T-helper 22 cell (primary cell): ENCODE measurements at places on chromosomes 11 and 22.

GRCh38 chr11:46604796-46605195 is 11.0 kb upstream of the AMBRA1 start:
- DNase-seq: no peak

DNA sequence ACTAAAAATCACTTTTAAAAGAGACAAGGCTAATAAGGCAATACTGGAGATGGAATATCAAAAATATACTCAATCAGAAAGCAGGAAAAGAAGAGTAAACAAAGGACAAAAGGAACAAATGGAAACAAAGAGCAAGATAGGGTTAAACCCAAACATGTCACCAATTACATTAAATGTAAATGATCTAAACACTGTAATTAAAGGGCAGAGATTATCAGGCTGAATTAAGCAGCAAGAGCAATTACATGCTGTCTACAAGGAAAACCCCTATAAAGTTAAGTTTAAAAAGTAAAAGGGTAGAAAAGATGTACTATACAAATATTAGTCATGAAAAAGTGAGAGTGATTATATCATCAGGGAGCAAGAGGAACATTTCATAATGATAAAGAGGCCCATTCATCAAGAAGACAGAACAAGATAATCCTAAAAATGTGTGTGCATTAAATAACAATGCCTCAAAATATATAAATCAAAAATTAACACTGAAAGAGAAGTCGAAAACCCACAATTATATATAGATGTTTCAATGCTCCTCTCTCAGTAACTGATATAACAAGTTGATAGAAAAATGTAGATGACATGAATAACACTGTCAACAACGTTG is 56.8 kb downstream of the ALX4 start:
- DNase-seq: no peak

GRCh38 chr11:98967005-98967404 is 53.7 kb upstream of the CNTN5 start:
- no peak for DNase-seq

DNA sequence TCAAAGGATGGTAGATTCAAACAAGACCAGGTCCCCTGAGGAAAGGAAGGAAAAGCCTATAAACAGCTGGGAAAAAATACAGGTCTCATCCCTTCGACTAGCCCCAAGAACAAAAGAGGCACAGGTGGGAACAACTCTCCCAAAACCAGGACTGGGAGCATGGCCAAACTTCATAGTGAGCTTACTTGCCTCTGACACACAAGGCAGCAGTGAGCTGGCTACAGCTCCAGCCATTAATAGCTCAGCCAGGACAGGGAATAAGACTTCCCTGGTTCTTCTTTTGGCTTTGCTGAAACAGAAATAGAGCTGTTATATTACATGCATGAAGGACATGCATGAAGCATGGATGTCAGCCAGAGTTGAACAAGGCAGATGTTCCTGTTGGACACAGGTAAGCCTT is at the start of gene OR10A2:
TSS of gene OR10A2 (plus strand) at position 97 of the 400 bp plus-strand sequence. CDS start 6,698 bp downstream, outside the sequence.
- DNase-seq: no peak

DNA sequence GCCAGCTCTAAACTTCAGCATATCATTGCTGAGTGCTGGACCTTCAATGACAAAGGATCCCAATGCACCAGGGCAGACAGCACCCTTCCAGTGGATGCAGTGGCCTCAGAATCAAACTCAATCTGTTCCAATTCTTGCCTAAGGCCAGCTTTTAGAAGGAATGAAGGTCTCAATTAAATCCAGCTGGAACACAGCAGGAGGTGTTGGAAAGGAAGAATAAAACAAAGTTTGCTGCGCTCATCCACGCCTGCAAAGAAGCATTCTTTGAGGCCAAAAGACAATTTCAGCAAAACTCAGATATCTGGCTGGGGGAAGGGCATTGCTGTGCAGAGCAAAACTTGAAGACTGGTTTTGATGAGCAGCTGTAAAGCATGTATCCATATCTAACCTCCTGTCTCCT is 120.7 kb downstream of the CCDC81 start:
- DNase-seq: no peak
